ENCODE measurements at places on chromosomes 3 and 15.

DNA sequence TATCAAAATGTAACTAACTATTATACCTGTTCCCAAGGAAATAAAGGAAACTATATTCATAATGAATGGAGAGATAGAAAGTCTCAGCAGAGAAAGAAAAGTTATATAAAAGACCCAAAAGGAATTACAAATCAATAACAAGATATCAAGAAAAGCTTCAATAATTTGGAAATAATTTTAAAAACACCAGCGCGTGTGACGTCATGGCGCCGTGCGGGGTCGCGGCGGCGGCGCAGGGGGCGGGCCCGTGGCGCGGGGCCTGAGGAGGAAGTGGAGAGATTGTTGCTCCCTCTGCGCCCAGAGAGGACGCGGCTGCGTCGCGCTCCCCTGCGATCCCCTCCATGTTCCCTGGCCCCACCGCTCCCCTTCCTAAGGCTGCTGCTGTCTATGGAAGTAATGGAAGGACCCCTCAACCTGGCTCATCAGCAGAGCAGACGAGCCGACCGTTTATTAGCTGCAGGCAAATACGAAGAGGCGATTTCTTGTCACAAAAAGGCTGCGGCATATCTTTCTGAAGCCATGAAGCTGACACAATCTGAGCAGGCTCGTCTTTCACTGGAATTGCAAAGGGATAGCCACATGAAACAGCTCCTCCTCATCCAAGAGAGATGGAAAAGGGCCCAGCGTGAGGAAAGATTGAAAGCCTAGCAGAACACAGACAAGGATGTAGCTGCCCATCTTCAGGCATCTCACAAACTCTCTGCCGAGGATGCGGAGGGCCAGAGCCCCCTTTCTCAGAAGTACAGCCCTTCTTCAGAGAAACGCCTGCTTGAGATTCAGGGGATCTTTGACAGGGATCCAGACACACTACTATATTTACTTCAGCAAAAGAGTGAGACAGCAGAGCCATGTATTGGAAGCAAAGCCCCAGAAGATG, 4.1 kb downstream of the XCR1 start:
- no peak for DNase-seq

DNA sequence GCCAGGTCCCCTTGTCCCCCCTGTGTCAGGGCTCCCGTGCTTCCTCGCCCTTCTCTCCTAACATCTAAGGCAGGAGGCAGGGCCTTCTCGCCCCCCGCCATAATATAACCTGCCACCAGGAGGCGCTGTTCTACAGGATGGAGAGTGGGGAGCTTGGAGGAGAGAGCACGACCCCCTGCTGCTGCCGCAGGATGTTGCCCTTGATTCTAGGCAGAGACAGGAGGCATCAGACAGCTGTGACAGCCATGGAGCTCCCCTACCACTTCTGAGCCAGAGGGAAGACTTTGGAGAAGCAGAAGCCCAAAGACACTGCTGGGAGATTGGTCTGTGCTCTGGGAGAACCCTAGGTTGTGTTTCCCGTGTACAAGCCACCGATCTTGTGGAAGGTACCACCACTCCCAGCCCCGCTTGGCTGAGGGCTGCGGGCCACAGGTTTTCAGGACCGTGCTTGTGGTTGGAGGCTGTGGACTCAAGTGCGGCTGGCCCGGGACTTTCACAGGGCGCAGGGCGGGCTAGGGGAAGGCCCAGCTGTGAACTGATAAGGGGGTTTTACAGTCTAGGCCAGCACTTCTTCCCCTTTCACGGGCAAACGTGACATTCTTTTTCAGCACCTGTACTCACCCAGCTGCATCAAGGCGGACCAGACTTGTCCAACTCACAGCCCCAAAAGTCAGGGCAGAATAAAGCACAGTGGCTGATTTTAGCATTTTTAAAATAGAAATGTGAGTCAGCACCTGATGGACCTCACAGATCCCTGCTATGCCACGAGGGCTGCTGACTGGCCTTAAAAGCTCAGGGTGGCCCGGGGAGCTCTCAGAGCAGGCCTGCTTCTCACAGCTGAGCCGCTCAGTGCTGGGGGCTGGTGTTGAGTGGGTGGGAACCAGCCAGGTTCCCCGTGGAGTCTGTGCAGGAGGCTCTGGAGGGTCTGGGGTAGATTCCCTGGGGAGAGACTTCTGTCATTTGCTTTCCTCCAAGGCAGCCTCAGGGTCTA, 2.6 kb upstream of the TIGIT start:
- DNase-seq: peak; percentile 85

GRCh38 chr3:42839616-42840015, 30.4 kb downstream of the ACKR2 start:
- DNase-seq: no peak

DNA sequence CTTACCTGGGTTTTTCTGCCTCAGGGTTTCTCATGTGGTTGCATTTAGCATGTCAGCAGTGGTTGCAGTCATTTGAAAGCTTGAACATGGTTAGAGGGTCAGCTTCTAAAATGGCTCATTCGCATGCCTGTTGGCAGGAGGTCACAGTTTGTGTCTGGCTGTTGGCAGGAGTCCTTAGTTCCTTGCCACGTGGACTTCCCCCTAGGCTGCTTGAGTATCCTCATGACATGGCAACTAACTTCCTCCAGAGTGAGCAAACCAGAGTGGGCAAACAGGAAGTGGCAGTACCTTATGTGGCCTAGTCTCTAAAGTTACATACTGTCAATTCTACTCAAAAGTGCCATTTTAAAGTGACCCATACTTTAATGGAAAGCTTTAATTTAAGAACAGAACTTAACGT, 3.4 kb upstream of the UNC13C start:
- DNase-seq: no peak

DNA sequence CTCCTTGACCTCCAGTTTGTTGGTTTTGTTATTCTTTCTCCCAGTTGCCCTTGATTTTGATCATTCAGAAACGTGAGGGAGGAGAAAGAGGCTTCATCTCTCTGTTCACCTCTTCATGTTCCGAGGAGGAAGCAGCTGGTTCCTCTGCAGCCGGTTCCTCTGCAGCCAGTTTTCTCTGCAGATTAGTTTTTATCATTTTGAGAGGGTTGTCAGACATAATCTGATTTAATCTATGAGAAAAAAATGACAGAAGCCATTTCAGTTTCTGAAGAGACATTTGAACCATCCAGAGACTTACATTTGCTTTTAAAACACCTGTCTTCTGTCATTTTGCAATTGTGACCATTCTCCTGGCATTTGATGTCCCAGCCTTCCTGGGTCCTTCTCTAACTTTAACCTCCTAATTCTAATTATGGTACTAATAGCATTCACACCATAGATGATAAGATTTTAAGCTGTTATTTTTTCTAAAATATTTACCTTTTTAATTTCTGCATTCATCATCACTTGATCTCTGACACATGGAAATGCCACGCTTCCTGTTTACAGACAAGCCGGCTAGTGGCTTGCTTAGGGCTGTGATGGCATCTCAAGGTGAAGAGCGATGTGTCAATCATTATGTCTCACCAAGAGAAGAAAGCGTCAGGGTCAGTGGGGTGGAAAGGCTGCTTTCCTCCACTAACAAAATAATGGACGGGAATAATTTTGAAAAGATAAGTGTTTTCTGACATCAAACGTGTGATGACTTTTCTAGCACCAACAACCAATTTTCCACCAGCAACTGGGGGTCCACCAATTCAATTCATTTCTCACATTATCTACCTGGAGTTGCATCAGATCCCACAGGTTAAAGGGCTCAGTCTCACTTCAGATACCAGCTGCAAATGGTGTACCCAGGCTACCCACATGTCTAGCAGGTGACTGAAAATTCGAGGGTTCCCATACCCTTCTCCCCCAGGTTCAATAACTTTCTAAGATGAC, 76.4 kb downstream of the CHRNA7 start:
- no peak for DNase-seq

GRCh38 chr3:177751770-177752169, 554.5 kb upstream of the TBL1XR1 start:
- DNase-seq: no peak

DNA sequence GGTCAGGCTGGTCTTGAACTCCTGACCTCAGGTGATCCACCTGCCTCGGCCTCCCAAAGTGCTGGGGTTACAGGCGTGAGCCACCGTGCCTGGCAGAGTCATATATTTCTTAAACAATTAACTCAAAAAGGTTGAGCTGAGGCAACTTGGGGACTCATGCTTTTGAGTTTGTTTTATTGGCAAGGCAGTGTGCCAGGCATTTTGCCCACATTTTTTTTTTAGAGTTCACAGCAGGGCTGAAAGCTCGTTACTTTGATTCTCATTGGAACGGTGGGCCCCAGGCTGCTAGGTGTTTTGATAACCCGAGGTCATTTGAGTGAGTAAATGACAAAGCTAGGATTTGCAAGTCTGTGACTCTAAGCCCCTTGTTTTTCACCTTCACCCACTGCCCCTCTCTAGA, 76.2 kb downstream of the CCK start:
- no peak for DNase-seq

DNA sequence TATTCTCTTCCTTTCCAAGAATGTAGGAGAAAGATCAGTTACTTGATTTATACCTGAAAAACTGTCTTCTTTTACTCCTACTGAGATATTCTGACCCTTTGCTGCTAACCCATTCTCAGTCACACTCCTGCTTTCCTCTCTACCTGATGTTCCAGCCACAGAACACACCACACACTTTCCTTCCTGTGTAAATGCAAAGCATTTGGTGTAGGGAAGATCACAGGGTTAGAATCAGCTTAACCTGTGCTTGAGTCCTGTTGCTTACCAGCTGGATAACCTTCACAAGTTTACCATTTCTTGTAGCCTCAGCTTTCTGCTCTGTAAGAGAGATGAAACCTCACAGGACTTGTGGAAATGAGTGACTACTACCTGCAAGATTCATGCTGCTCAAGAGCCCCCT, 489.8 kb upstream of the GOLIM4 start:
- DNase-seq: no peak

DNA sequence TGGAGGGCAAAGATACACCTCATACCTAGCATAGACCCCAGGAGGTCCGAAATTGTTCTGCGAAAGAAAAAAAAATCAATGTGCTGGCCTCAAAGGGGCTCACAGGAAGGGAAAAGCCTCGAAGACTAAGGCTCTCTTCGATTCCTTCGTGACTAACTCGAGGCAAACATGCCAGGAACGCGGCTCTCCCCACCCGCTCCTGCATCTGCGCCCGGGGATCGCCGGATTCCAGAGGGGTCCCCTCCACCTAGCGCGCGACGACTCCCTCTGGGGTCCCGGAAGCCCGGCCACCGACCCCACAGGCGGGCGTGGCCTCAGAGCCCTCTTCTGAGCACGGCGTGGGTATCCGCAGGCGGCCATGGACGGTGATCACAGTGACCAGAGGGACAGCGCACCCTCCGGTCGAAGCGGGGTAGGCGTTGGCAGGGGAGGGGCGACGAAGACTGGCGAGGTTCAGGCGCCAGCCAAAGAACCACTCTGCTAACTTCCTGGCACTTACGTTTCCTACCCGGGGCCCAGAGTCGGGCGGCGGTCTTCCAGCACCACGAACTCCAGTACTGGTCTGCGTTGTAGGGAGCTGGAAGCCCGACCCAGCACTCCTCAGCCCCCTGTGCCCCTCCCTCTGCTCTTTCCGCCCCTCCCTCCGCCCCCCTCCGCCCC, 515 bp upstream of the EIF3J start:
- DNase-seq: no peak

DNA sequence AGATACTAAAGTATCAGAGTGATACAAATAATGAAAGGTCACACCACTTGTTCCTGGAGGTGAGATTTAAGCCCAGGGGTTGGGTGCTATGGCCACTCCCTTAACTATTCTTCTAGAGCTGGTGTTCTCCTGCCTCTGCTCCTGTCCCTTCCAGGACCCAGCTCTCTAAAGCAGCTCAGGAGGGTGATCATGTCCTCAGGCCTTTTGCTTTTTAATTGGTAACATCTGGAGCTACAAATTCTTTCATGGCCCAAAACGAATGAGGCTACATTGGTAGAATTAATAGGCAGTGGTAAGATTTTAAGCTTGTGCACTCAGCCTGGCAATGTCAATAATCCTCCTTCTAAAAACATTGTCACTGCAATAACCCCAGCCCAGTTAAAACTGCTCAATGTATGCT, 38.2 kb upstream of the CNOT10 start:
- DNase-seq: no peak

- DNase-seq: no peak
These were observed 161.8 kb upstream of the TBL1XR1 start for GRCh38 chr3:177358977-177359592.

DNA sequence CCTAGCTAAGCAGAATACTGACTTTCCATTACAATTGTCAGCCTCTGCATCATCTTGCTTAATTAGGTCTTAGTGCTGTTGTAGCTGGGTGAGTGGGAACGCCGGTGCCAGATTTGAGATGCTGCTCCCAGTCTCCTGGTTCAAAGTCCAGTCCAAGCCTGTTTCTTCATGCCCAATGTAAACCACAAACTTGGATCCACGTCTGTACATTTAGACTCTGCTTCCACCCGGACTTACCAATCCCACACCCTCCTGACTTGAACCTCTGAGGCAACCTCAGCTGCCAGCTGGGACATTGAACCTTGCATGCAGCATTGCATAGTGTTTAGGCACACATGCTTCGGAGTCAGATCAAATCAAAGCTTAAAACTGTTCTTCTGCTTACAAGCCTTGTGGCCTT, 43.0 kb downstream of the BCL2L10 start:
- no peak for DNase-seq

GRCh38 chr3:49638445-49638844, 35.7 kb upstream of the APEH start:
- no peak for DNase-seq

DNA sequence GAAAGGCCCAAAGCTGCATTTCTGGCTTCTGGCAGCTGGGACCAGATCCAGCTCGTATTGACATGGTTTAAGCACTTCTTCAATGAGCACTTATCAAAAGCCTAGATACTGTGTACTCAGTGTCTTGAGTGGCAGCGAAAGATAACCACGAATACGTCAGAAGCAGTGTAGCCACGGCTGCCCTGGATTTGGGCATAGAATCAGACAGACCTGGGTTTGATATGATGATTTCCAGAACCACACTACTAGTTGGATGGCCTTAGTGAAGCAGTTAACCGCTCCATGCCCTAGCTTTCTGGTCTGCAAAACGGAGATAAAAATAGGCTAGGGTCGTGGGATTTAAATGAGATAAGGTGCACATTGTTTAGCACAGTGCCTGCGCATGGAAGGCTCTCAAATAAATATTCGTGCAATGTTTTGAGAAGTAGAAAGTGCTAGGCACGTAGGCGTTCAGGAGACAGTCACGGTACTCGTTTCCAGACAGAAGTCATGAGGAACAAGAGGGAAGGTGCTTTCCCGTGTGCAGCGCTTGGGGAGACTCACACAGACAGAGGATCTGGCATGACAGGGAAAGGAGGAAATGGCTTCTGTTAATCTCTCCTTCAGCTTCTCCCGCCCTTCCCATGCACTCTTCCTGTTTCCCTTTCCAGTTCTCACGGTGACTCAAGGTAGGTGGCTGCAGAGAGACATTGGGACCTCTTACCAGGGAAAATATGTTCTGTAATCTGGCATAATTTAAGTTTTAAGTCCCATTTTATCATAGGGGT, 70.3 kb downstream of the CCNL1 start:
- no peak for DNase-seq

All from stimulated activated CD4-positive, alpha-beta T cell treated with anti-CD3 and anti-CD28 coated beads, Interleukin-12 subunit alpha, Interleukin-12 subunit beta, amount 100 ng/mL, for 48 hours (primary cell).